ENCODE measurements at places on chromosomes 1 and 21. TPM values are rescaled to one million over a fixed set of nuclear protein-coding genes. Genes with fewer than 3 reads are reported as not detected.
A peak's percentile ranks its signal among the peaks of the same experiment; 100 is the strongest.

GRCh38 chr1:201693890-201694607 is 134.9 kb upstream of the IPO9 start:
- no peak for DNase-seq

DNA sequence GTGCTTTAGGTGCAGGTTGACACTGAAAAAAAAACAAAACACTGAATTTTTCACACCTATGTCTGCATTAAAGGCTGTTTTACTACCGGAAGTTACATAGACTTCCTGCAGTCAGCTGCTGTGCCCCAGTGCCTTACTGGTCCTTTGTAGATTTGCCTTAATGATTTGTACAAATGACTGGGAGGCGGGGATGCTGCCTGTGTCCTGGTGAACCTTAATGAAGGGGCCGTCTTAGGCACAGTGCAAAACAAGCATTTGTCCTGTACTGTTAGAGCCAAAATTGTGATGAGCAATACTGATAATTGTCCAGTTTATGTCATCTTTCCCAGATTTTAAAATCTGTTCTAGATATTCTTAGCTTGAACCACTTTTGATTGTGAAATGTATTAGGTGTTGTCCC is 90.9 kb upstream of the PGD start:
- peak; percentile 36 for DNase-seq

DNA sequence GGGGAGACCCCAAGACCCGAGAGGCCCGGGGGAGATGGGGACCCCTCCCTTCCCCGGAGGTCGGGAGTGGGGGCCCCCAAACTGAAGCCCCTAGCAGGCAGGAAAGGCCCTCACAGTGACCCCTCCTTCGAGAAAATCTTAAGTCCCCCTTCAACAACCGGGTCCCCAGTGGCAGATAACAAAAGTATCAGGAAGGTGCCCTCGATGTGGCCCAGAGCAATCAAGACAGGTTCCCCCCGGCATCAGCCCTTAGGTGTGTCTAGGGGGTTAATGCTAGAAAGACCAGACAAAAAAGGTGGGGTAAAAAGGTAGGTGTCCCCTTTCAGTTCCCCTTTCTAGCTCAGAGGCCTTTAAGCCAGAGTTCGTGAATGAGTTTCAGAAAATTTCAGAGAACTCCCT is 282 bp upstream of the ECE1 start:
- DNase-seq = no peak

The RPL5 gene
- 1,530 TPM for total RNA-seq

The CREG1 gene
- 14.6 TPM for total RNA-seq

The BATF3 gene
- 314 TPM for total RNA-seq

The ACKR1 gene
- not detected for total RNA-seq

The SPATA21 gene
- total RNA-seq = not detected
